ENCODE measurements at places on chromosomes 7 and 10.

- DNase-seq, result no peak
These were observed 5.2 kb downstream of the CCNY start for GRCh38 chr10:35341521-35341920.

DNA sequence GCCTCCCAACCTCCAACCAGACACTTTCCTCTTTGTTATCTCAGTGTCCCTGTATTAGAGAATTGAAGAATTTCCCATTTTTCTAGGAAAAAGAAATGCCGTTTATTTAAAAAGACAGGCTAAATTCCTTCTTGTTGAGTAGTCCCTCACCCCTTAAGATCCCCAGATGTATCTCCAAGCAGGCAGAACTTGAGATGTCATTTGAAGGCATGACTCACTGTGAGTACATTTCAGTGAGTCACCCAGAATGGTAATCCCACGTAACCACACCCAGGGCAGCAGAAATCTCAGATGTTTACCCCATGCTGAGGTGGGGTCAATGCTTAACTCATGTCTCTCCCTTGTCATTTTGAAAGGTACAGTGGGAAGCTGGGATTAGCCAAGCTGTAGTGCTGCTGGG lies 4.4 kb downstream of the ZNF655 start:
- peak; percentile 25 for DNase-seq

- no peak for DNase-seq
These were observed 9.5 kb downstream of the SLC13A1 start for GRCh38 chr7:123190109-123190831.

GRCh38 chr10:131663351-131663750 lies 237.5 kb upstream of the PPP2R2D start:
- no peak for DNase-seq

GRCh38 chr10:21285742-21286331 lies 239.6 kb downstream of the SKIDA1 start:
- no peak for DNase-seq

DNA sequence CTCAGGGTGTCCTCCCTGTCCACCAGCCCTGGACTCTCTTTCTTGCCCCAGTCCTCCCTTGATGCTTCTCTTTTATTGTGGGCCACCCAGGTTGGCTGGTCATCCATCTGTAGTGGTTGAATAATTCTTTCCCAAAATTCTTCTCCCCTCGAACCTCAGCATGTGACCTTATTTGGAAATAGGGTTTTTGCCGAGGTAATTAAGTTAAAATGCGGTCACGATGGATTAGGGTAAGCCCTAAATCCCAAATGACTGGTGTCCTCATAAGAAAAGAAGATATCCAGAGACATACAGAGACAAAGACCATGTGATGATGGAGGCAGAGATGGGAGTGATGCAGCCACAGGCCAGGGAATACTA lies 74.3 kb downstream of the GFRA1 start:
- DNase-seq, result no peak

- DNase-seq, result no peak
These were observed 73.8 kb downstream of the RGS10 start for GRCh38 chr10:119468542-119469324.

GRCh38 chr10:121493521-121493920 lies 104.7 kb downstream of the FGFR2 start:
- DNase-seq, result no peak

DNA sequence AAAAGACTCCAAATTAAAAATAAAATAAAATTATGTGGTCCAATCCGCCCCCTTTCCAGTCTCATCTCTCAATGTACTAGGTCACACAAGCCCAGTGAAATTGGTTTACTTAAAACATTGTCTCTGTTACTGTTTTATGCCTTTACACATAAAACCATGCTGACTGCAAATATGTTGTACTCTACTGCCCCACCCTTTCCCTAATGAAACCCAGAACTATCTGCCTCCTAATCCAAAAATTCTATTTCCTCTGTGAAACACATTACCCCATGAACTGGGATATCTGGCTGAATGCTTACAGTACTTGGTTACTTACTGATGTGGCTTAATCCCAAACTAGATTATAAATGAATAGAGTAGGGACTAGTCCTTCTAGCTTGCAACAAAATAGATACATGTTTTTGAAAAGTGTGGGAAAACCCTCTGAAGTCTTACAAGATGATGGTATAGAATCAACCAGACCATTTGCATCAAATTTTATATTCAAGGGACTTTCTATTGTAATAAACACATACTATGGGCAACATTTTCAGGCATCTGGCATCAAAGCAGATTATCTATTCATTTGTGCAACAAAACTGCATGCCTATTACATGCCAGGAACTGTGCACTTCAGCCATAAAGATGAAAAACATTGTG lies 10.0 kb upstream of the KMT2E start:
- no peak for DNase-seq

GRCh38 chr10:78868861-78869260 lies 199.9 kb upstream of the ZMIZ1 start:
- DNase-seq, result no peak

DNA sequence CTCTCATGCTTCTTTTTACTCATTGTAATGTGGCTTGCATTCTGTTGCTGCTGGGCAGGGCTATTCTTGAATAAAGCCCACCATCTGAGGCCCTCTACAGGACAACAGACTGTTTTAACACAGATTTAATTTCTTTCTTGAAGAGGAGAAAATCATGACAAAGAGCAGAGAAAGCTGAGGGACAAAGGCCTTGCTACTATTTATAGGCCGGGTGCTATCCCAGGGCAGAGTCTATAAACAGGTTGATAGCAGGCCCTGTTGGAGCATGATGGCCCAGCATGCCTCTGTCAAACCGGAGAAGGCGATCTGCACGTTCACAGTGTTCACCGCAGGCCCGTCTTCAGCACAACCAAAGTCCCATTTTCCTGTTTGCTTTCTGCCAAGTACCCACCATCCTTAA lies 3.0 kb downstream of the VIPR2 start:
- DNase-seq, result no peak

DNA sequence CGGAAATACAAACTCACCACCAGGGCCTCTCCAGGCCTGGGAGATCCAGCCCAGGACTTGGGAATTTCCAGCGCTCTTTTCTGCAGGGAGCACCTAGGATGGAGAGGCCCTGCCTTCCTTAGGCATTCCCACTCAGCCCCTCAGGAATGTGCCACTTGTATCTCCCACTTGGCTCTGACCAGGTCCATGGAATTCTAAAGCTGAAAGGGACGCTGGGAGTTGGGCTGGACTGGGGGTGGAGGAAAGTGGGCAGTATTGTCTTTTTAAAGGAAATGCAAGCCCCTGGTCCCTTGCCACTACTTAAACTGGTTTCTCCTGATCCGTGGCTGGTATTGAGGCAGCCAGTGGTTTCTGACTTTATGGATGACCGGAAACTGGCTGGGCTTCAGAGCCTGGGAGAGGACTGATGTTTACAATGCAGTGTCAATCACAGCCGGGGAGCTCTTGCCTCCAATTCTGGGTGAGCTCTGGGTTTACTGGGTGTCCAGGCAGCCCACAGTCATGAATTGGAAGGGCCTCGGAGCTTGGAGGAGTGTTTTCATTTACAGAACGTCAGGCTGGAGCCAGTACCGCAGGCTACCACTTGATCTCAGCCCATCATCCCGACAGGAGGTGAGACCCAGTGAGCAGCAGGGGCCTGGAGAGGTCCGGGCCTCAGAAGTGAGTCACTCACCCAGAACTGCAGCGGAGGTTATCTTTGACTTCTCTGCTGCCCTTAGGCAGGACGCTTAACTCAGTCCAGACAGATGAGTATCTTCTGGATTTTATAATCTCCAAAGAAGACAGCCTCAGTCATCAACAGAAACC lies 27.3 kb downstream of the AGAP3 start:
- DNase-seq, result no peak

GRCh38 chr7:134355927-134356326 lies 39.2 kb upstream of the SLC35B4 start:
- DNase-seq, result no peak

DNA sequence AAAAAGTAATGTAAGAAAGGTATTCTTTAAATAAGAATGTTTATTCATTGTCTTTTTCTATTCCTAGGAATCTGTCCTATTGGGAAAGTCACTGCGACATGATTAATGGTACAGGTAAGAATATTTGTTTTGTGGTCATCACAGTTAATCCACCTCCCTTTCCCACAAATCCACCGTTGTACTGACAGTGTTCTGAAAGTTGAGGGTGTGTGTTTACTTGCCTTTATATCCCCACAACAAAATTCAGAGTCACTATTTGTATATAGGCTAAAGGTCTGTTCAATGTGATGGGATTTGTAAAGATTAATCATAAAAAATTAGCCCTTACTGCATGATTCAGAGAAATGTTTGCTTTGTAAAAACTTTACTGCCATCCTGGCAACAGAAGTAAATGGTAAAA lies 27.9 kb downstream of the CD36 start:
- DNase-seq, result no peak

GRCh38 chr10:17740668-17741067 lies 11.3 kb upstream of the TMEM236 start:
- no peak for DNase-seq

DNA sequence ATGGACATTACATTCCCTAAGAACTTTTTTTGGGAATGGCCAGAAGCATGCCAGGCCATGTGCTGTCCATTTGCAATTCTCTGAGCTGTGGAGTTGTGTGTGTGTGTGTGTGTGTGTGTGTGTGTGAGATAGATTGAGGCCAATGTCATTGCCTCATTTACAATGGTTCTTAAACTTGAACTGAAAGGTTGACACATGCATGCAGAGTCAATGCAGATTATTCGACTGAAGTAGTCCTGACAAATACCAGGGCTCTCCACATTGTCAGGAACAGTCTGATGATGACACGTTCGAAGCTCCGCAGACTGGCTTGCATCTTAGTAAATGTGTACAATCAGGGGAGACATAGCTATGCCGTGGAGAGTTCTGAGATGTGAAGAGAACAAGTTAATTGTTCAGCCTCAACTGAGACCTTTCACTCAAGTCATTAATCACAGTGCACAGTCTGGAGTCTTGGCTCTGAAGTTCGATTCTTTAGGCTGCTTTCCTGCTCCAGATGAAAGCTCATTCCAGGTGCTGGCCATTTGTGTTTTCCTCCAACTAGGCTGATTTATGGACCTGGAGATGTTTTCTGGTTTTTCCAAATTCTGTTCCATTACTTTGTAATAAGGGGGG lies 921.9 kb downstream of the LRMDA start:
- DNase-seq, result no peak

GRCh38 chr10:22573820-22574569 lies 140.4 kb downstream of the PIP4K2A start:
- no peak for DNase-seq

GRCh38 chr10:117165538-117166417 lies 27.7 kb upstream of the VAX1 start:
- no peak for DNase-seq

DNA sequence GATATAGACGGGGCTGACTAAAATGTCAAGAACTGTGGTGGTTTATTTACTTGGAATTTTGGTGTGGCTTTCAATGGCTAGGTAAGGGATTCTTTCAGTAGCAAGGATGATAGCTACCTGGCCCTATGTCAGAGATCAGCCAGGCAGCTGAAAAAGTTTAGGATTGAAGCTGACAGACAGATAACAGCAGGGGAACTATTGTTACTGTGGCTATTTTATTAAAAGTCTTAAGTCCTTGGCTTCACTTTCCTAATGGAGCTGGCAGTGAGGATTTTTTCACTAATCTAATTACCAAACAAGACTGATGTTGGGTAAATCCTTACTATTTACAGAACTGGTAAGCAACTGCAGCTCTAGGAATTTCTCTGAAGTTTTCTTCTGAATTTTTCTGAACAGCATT lies 72.4 kb upstream of the ANLN start:
- no peak for DNase-seq

DNA sequence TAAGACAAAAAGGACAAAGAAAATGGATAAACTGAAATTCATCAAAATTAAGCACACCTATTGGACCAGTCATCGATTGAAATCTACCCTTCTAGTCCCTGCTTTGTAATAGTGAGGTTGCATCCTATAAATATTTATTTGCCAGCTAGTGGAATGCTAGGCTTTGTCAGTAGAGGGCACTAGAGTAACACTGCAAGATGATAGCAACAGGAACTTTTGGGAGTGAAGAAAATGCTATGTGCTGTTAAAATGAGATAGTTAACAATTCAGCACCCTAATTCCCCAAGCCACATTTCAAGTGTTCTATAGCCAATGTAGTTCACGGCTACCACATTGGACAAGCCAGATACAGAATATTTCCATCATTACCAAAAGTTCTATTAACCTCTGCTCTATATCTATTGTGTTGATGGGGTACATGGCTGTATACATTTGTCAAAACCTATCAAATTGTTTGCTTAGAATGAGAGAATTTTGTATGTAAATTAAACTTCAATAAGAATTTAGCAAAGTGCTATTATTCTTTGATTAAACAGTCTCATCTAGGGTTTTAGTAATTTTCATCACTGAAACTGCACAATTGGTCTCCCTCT lies 69.8 kb downstream of the LSMEM1 start:
- peak; percentile 13 for DNase-seq

DNA sequence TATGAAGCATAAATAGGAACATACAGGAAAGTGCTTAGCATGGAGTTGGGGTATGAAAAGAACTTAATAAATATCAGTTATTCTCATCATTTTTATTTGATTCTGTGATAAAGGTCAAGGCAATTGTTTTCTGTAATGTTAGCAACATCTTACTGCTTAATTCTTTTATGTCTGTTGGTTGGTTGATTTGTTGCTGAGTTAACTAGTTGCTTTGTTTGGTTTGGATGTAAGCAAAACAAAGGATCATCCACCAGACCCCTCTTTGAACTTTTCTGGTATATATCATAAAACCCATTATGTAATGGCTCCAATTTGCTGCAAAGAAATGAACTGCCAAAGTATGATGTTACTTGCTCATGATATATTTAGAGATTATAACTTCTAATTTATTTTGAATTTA lies 44.5 kb downstream of the CH25H start:
- DNase-seq, result no peak

- DNase-seq, result no peak
These were observed 503.2 kb upstream of the MKI67 start for GRCh38 chr10:128629111-128630096.

DNA sequence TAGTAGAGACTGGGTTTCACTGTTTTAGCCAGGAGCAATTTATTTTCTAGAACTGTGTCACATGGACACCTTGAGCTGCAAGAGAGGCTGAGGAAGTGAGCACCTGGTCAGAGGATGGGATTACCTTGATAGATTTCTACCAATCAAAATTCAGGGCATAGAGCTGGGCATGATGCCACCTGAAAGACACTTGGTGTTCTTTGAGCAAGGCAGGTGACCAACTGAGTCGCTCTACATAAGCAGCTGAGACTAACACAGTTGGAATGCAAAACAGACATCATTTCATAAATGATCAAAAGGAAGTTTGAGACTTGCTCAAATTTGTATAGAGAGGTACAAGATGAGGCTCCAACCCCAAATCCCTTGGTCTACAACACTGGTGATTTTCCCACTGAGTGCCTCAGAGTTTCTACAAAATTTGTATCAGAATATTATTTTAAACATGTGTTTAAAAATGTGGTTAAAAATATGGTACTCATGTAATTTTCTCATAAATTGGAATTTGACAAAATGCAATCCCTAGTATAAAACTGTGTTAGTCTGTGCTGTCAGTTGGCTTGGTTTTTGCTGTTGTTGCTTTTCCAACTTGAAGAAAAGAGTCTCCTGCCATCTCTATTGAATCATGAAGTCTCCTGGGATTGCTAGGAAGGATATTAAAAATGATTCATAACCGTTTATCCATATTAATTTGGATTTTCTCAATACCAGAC lies 156.4 kb upstream of the MDFIC start:
- no peak for DNase-seq

- DNase-seq, result no peak
These were observed 13.1 kb upstream of the TNPO3 start for GRCh38 chr7:129067943-129068548.
